Activated T-helper 9 cell treated with anti-CD3 and anti-CD28 coated beads, Interleukin-2, amount 50 U/mL, for 16 hours (primary cell): ENCODE measurements at places on chromosomes 11 and 22.

DNA sequence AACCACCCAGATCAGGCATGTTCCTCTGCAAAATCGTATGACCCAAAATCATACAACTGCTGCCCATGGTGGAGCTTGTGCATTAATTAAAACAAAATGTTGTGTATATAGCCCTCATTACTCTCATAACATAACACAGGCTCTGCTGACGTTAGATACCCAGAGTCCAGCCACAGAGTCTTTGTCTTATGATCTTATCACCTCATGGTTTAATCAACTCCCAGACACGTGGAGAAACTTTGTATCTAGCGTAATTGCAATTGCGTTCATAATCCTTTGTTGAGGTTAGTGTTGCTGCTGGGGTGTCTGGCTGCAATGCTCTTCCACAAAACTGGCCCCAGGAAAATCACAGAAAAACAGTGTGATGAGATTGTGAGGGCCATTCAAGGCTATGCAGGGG, 5.0 kb upstream of the APOL1 start:
- no peak for DNase-seq

DNA sequence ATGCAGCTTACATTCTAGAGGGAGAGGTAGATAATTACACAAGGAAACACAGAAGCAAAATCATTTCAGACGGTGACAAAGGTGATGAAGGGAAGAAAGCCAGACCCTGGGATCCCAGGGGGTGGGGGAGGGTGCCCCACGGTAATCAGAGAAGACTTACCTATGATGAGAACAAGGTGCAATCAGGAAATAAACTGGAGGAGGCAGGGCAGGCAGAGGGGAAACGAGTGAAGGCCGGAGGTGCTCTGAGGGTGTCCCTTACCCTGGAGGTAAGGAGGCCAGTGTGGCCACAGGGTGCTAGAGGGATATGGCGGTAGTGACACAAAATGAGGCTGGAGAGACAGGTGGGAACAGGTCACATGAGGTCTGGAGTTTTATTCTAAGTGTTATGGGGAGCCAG, 13.9 kb upstream of the SCGB1A1 start:
- no peak for DNase-seq

DNA sequence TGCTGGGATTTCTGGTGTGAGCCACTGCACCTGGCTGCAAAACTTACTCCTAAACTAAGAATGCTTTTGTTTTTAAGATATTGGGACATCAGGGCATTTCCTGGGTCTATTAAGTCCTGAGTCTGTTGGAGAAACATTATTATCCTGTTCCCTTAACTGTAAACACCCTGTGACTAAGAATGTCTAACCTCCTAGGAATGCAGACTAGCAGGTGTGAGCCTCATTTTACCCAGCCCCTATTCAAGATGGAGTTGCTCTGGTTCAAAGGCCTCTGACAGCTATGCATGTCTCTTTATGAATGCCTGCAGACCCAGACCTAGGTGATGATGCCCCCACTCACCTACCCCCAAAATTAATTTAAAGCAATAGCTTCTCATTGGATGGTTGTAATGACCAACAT, 46.2 kb downstream of the DEPDC5 start:
- DNase-seq = no peak

DNA sequence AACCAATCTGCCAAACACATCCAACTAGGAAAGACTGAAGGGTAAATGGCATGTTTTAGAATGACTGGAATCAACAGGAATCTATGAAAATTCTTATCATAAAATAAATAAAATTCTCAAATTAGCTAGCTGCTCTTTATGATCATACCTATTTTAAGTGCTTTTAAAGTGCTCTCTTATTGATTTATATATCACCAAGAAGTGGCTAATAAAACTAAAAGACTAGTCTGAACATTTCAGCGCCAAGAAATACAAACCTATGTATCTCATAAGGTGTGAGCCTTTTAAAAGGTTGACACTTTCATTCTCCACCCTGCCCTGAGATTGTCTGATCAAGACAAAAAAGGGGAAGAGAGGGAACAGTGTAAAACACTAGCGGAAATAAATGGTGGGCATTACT, 136.8 kb upstream of the ARHGAP42 start:
- DNase-seq = no peak

DNA sequence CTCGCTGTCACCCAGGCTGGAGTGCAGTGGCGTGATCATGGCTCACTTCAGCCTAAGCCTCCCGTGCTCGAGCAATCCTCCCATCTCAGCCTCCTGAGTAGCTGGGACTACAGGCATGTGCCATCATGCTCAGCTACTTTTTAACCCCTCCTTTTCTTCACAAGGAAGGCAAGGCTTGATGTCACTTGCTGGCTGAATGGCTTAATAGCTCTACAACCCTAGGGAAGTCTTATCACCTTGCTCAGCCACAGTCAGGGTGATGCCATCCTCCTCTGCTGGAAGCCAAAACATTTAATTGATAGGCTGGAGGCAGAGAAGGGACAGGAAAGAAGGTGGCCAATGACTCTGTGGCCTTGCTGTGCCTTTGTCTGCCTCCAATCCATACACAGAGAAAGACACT, 131.9 kb downstream of the MED15 start:
- no peak for DNase-seq

DNA sequence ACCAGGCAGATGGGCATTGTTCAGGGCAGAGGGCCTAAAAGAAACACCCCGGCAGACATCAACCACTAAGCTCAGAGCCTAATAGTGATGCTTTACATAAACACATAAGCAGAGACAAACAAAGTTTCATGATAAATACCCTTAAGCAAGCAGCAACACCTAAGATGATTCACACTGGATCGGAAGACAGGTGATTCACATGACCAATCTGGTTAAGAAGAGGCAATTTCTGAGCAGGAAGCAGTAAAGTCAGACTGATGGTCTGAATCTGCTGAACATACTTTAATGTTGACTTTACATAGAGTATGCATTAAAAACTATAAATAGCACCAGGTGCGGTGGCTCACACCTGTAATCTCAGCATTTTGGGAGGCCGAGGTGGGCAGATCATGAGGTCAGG, 56.1 kb downstream of the SYN3 start:
- no peak for DNase-seq

- no peak for DNase-seq
These were observed 929 bp downstream of the PRDM10 start for GRCh38 chr11:130001461-130002351.

GRCh38 chr22:37627545-37627944, 11.9 kb upstream of the SH3BP1 start:
- DNase-seq = no peak

- no peak for DNase-seq
These were observed 35.3 kb upstream of the NECTIN1 start for GRCh38 chr11:119764108-119764868.

DNA sequence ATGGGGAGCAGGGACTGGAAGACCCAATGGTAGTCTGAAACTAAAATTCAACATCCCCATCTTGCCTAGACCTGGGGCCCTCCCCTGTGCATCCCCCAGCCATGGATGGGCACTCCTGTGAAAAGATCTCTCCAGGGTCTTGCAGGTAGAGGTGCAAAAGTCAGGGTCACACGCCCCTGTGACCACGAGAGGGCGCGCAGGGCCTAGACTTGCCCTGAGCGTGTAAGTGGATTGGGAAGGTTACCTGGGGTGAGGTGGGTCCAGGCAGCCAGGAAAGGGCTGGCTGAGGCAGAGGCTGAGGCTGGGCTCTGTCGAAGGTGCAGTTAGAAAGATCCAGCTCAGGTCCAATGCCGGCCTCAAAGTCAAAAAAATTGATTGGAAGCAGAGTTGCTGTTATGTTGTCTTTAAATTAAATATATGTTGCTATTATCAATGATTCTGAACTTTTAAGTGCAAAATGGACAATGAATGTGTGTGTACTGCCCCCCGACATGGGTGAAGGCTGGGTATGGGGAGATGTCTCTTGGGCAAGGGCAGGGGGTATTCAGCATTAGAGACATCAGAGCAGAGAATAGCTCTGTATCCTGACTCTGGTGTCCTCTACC, 4.8 kb upstream of the POU2F3 start:
- peak; percentile 41 for DNase-seq

DNA sequence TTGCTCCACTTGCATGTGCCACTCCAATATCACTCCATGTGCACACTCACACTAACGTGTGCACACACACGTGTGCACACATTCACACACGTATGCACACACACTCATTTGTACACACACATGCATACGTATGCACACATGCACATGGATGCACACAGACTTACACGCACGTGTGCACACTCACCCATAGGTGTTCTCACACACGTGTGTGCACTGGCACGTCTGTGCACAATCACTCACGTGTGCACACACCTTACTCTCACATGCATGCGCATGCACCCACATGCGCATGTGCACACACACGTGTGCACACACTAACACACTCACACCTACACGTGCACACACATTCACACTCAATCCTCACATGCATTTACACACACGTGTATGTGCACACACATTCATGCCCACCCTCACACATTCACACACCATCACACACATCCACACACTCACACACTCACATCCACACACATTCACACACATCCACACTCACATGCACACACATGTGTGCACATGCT, 9.3 kb upstream of the MS4A15 start:
- no peak for DNase-seq

DNA sequence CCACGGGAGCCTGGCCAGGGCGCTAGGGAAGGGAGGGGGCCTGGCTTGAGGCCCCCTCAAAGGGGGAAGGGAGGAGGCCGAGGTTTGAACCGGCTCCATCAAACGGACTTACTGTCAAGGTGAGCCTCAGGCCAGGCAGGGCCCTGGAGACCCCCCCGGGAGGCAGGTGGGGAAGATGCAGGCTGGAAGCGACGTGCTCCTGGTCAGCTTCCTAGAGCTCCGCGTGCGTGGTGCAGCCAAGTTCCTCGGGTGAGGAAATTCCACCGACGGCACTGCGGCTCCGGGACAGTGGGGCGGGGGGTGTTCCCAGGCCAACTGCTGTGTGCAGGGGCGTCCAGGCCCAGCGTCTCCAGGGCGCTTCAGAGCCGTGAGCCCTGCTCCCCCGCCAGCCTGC, 7.2 kb upstream of the TRABD start:
- DNase-seq = no peak

- no peak for DNase-seq
These were observed 62.7 kb downstream of the LIF start for GRCh38 chr22:30183861-30184278.

DNA sequence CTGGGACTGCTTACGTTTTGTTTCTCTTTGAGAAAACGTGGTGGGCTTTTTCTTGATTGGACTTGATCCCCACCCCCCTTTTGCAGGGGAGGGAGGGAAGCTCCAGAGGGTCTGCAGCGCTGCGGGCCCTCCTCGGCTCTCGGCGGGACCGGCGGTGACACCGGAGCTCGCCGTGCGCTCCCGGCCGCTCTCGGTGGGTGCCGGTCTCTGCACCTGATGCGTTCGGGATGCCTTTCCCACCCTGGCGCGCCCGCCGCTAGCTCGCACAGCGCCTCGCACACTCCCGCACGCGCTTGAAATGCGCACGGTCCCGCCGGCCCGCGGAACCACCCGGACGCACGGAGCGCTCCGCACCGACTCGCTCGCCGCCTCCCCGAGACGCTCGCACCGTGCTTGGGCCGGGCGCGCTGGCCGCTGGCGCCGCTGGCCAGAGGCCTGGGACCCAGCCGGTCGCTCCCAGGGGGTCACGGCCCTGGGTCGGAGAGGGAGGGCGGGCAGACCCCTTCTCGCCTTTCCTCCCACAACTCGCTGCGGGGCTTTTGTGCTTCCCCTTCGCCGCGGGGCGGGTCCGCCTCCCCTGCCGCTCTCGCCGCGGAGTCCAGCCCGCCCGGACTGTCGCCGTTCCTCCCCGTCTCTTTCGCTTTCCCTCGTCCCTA, 1.0 kb downstream of the ZBTB16 start:
- DNase-seq = no peak
